ENCODE measurements at places on chromosomes 2 and 18.

DNA sequence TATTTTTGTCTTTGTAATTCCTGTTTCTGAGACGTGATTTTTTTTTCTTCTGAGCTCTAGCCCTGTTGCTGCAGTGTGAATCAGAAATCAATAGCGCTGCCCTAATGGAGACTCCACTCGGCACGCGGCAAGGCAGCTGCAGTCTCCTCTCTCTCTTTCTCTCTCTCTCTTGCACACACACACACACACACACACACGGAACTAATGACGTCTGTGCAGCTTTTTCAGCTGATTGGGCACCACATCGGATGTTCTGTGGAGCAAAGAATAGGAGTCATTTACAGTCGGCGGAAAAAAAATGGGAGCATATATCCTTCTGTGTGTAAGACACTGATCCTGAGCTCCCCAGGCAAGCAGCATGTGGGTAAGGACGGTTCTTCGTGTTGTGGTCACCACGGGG lies 2.0 kb upstream of the MYT1L start:
- DNase-seq, result no peak

GRCh38 chr2:204260162-204260877 lies 285.0 kb upstream of the PARD3B start:
- DNase-seq, result peak; percentile 86

DNA sequence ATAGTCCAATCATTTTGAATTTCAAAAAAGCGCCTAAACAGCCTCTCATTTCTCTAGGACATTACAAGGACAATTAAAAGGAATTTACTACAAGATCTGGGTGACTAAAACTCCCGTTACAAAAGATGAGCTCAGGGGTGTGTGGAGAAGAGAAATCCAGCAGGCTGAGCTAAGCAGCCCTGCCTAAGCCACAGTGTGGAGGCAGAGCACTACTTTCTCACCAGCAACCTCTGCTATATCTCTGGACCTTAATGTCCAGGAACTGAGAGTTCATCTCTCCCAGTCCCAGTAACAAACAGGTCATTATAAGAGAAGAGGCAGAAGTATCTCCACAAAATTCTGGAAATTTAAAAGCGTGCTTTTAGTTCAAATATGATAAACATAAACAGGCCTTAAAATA lies 18.9 kb upstream of the ANKRD62 start:
- DNase-seq, result no peak

GRCh38 chr2:18403921-18404522 lies 156.4 kb downstream of the RDH14 start:
- DNase-seq, result no peak

- DNase-seq, result no peak
Observed at GRCh38 chr2:140491876-140492275, 1638.9 kb downstream of the LRP1B start.

- no peak for DNase-seq
Observed at GRCh38 chr2:74779587-74780135, 54.3 kb upstream of the HK2 start.

GRCh38 chr2:27123302-27124150 lies at the start of gene ABHD1:
Gene ABHD1 (plus strand): TSS chr2:27123815. CDS start chr2:27123949, 134 bp downstream.
- DNase-seq, result peak; percentile 78

- no peak for DNase-seq
Observed at GRCh38 chr18:59606193-59607077, 90.8 kb downstream of the CCBE1 start.

DNA sequence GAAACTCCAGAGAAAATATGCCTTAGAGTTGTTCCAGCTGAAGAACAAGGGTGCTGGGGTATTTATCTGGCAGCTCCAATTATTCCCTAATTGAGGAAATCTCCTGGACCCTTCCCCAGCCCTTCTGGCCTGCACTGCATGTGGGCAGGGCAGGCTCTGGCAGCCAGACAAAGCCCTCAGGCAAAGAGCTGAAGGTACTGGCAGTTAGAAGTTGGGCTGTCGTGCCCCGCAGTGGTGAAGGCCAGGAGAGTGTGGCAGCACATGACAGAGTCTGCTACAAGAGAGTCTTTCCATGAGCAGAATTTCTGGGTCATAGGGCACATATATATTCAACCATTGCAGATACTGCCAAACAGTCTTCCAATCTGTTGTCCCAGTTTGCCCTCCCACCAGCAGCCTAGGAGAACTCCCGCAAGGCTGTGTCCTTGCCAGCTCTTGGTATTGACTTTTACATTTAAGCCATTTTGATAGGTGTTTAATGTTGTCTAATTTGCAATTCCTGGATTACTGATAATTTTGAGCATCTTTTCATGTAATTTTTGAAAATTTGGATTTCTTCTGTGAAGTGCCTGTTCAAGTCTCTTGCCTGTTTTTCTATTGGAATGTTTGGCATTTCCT lies 26.6 kb downstream of the ONECUT2 start:
- no peak for DNase-seq

DNA sequence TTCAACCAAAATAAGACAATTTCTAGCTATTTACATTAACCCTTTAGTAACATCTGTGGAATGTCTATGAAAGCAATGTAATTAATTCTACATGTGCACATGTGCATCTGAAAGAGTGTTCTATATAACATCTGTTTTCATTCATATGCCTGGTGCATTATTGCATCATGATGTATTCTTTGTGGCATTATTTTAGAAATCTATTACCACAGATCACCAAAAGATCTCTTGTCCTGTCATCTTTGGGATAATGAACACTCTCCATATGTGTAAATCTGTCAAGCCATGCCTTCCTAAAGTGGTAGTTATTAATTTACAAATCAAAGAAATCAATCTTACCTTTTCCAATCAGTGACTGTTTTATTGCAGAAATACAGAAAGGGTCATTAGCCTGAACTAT lies 86.9 kb downstream of the TRIB2 start:
- no peak for DNase-seq

DNA sequence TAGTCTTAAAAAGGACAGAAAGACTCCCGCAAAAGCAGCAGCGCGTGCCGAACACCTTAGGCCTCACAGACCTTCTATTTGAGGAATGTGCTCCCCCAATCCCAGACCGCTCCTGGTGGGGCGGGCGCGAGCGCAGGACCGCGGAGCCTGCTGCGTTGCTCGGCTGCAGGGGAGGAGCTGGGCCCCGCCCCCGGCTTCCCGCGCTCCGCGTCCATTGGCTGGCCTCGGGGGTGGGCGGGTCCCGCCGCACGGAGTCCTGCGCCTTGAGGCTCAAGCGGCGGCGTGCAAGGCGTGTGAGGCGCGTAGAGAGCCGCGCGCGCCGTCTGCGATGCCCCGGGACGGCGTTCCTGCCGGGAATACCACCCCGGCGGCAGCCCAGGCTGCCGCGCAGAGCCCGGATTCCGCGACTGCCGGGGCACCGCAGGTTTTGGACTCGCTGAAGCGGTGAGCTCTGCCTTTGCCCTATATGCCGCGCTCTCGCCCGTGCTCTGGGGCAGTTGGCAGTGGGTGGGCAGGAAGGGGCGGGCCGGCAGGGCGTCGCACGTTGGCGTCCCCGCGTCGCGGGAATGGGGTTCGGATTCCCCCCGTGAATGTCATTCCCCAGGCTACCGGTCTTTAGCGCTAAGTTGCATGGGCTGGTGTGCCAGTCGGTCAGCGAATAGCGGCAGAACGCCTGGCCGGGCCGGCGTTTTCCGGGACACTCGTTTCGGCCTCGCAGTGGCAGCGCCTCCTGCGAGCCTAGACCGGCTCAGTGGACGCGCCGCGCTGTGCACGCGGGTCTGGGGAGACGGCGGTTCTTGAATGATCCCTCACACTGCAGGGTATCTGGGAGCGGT lies 49.6 kb upstream of the PAIP2B start:
- DNase-seq, result peak; percentile 94

DNA sequence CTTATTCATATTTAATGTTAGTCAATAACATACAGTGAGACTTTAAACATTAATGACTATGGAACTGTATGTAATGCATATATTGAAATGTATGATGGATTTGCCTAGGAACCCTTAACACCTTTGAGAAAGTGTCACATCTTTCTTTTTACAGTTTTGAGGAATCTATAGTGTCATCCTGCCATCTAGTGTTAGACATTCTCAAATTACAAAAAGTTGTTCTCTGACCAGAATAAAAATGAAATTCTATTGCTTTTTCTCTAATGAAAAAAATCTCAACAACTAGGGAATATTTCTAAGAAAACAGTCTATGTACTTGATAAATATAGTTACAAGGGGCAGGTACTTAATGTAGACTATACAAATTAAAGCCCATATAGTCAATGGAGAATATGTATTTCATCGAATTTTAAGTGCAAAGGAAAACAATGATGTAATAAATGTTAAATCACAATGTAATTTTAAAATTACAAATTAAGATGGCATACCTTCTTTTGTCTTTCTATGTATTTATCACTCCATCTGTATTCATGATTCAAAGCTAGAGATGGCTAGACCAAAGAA lies 5.1 kb upstream of the CALCRL start:
- DNase-seq, result peak; percentile 31

- DNase-seq, result no peak
Observed at GRCh38 chr18:47397671-47398319, 146.3 kb upstream of the SKOR2 start.

DNA sequence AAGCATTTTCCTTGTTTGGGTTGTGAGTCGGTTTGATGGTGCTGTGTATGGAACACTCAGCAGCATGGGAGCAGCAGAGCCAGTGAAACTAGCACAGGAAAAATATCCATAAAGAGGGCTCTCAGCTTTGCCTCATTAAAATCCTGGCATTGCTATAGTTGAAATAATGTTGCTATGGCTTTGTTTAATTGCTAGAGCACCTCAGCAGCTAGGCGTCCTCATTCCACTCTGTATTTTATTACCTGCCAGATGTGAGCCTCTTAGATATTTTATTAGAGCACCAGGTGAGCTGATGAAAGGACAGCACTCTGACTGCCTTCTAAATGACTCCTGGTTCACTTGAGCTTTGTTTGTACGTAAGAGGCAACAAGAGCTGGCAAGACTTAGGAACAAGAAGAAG lies 232.4 kb downstream of the MTX2 start:
- DNase-seq, result no peak

GRCh38 chr2:9889812-9890261 lies 46.6 kb downstream of the TAF1B start:
- DNase-seq, result no peak

- DNase-seq, result peak; percentile 43
Observed at GRCh38 chr2:67322353-67323001, 74.7 kb upstream of the ETAA1 start.

- no peak for DNase-seq
Observed at GRCh38 chr2:63776382-63776781, 65.3 kb upstream of the UGP2 start.

GRCh38 chr2:88180605-88181240 lies 10.6 kb downstream of the THNSL2 start:
- no peak for DNase-seq

GRCh38 chr2:202046572-202046971 lies 12.9 kb downstream of the FZD7 start:
- no peak for DNase-seq

- DNase-seq, result no peak
Observed at GRCh38 chr18:60809937-60810336, 437.4 kb upstream of the MC4R start.

DNA sequence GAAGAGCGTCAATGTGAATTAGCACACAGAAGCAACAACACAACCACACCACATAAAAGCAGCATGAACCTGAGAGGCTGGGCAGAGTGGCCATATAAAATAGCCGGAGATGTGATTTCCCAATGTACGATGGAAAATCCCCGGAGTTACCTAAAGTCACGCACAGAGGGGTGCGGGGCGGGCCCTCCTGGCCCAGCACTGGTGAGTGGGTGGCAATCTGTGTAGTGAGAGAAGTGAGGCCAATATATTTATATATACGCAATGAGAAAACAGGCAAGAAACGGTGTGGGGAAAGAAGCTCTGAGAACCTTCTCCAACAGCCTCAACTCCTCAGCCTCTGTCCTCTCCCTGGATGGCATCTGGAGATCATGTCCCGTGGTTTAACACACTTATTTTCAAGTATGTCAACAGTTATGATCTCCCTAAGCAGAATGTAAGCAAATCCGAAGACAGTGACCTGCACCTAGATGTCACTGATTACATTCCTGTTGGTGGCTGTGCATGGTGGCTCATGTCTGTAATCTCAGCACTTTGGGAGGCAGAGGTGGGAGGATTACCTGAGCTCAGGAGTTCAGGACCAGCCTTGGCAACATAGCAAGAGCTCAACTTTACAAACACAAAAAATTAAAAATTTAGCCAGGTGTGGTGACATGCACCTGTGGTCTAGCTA lies 41.6 kb downstream of the CRACDL start:
- no peak for DNase-seq

DNA sequence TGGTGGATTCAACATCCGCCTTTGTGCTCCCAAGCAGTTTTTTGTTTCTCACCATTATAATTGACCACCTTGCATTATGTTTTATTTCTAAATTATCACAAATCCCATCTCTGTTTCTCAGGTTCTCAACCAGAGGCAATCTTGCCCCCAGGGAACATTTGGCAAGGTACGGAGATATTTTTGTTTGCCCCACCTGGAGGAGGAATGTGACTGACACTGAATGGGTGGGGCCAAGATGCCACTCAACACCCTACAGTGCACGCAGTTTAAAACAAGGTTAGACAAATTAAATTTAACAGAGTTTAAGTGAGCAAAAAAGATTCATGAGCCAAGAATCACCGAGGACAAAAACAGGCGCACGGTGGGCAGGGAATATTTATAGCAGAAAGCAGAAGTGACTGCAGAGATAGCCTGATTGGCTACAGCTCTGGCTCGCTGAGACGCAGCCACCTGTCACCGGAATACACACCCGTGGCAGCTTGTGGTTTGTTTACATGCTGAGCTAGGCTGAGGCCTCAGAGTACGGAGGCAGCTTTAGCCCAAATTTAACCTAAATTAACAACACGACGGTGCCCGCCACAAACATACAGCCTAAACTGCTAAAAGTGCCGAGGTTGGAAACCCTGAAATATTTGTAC lies 150.0 kb upstream of the ALKAL2 start:
- DNase-seq, result peak; percentile 49

DNA sequence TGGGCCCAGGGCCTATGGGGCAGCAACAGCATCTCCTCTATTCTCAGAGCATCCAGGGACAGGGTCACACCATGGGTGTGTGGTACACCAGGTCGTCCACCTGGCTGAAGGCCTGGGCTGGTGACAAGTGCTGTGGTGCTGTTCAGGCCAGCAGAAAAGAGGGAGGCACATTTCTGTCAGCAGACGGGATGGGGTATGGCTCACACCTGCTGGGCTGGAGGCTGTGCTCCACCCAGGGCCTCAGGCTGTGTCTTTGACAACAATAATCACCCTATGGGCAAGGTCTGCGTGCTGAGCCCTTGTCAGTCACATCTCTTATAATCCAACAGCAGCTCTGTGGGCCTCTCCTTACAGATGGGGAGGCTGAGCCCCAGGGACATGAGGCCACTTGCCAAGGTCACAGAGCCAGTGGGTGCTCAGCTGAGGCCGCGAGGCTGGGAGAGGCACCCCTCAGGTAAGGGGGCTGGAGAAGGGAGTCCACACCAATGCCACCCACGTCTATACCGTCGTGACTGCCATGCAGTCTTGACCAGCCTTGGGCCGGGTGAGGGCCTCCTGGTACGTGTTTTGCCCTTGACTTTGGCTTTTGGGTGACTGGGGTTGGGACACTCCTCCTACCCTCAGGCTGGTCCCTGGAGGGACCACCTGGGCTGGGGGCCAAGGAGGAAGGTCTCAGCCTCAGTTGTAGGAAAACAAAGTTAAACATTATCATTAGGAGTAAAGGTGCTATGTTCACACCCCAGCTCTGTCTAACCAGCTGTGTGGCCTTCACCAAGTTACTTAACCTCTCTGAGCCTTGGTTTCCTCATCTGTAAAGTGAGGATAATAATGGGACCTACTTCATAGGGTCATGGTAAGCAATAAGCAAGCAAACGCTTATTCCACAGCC lies 5.6 kb upstream of the HS6ST1 start:
- DNase-seq, result no peak

Data from Ammon's horn (tissue), 1 donor.